NB4 (cell line): ENCODE measurements at places on chromosomes 6 and 20.

DNA sequence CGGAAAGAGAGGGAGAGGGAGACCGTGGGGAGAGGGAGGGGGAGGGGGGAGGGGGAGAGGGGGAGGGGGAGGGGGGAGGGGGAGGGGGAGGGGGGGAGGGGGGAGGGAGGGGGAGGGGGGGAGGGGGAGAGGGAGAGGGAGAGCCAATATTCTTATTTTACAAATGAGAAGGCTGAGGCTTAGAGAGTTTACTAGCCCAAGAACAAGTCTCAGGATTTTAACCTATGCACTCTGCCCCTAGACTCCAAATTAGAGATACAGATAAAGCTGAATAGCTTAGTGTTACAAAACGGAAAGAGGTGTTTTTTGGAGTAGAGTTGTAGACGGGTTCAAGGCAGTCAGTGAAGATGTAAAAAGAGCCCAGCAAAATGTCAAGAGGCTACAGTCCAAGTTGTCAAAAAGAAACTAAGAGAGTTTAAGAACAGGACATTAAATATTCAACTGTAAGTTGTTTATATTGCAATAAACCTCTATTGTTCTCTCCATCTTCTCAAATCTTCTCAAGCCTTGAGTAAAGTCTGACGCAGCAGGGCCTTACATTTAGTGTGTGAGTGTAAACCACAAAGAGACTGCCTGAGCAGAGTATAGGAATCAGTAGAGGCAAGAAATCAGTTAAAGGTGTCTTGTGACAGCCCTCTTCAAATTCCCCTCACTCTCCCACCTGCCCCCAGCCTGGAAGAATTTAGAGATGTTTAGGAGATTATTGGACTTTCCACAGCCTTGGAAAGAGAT lies 34.9 kb upstream of the AKIRIN2 start:
- no peak for DNase-seq

GRCh38 chr6:107473660-107474059 lies 14.3 kb upstream of the PDSS2 start:
- no peak for DNase-seq

- DNase-seq, result no peak
Measured at GRCh38 chr6:108673602-108674001, 112.9 kb downstream of the FOXO3 start.

DNA sequence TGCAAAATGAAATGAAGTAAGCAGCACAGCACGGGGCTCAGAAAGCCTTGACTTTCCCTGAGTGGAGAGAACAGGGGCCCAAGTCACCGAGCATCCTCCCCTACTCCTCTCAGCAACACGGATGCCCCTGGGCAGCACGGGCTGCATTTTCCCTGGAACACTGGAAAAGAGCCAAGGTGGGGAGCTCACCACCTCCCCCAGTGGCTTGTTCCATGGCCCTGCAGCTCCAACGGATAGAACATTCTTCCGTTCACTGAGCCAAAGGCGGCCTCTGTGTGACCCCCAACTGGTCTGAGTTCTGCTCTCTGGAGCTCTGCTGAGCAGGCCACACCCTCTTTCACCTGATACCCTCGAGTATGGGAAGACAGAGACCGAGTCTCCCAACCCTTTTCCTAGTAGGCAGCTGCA lies 20.8 kb upstream of the EMILIN3 start:
- no peak for DNase-seq

DNA sequence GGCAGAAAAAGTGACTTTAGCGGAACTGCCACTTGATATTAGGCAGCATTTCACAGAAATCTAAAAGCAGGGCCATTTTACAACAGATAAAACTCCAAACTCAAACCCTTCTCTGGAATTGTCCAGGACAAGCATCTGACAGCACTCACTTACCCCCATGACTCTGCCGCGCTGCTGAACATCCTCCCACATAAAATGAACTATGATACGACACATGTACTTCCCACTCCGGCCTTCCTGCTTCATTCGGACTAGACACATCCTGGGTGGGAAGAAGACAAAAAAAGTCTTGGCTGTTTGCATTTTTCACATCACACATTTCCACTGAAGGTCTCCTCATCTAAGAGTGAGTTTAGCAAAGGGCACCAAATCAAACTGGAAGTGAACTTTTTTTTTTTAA lies 54.8 kb upstream of the FAM83C start:
- DNase-seq, result no peak

DNA sequence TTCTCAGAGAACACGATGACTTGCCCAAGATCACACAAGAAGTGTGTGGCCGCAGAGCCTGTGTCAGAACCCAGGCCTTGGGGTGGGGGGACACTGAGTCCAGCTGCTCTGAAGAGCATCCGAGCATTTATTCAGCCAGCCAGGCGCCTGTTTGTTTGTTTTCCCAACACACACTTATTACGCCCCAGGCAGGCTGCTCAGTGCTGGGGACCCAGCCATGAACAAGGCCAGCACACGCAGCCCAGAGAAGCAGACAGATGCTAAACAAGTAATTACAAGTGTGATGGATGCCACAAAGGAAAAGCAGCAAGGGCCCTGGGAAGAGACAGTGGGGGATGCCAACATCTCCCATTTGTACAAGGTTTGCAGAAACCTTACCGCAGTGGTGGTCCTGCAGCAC lies 19.4 kb upstream of the SIRPA start:
- no peak for DNase-seq

DNA sequence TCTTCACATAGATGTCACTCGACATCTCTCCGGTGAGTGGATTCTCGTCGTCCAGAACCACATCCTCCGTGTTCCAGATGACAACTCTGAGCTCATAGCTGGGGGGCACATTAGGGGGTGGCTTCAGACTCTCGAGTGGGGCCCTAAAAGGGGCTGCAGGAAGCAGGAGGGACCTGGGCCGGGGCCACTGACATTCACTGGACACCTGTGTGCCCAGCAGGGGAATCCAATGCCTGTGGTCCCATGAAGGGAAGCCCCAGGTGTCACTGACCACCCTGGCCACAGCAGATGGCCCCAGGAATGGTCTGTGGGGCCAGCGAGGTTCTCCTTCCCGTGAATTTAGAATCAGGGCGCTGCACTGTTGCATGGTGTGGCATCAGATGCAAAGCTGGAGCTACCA lies 18.7 kb downstream of the ERGIC3 start:
- DNase-seq, result no peak

GRCh38 chr20:23046431-23046830 lies 3.0 kb downstream of the THBD start:
- peak; percentile 49 for DNase-seq

DNA sequence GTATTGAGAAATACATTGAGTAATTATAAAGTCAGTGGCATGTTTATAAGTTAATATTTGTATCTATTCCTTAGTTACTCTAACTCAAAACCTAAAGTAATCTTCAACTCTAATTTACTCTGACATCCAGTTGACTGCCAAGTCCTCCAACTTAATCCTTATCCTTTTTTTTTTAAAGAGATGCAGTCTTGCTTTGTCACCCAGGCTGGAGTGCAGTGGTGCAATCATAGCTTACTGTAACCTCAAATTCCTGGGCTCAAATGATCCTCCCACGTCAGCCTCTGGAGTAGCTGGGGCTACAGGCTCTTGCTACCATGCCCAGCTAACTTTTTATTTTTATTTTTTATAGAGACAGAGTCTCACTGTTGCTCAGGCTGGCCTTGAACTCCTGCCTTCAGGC lies 24.4 kb downstream of the PTPN1 start:
- DNase-seq, result peak; percentile 31

GRCh38 chr6:32427934-32428474 lies 11.7 kb upstream of the HLA-DRA start:
- no peak for DNase-seq

GRCh38 chr6:152308306-152308705 lies 328.9 kb downstream of the SYNE1 start:
- DNase-seq, result no peak

DNA sequence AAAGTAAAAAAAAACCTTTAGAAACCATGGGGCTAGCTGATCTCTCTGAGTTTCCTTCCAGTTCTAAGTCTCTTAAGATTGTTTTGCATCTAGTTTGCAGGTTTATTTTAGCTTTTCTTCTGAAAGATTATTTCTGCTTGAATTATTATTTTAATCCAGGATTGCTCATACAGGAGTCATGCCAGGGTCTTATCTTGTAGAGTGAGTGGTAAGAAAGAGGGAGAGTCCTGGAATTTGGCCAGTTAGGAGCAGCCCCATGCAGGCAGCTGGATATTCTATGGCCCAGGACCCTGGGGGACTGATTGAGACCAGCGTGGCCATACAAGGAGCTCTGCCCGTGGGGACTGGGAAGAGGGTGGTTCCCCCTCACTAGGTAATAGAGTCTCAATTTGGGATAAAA lies 178.9 kb upstream of the HEY2 start:
- no peak for DNase-seq

DNA sequence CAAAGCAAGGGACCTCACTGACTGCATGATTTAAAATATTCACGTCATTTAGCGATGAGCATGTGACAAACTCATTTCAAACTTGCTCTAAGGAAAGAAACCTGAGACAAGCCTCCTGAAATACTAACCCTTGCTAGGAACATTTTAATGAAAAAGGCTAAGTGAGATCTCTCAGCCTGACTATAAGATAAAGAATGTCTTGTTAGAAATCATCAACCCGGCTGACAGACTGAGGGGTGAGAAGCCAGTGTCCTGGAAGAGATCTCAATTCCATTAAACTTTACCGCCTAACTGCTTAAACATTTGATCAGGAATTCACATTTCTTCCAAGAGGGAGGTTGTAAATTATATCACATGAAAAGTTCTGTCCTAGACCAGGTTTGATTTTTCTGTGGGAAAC lies 274.8 kb upstream of the EXOC2 start:
- DNase-seq, result no peak

DNA sequence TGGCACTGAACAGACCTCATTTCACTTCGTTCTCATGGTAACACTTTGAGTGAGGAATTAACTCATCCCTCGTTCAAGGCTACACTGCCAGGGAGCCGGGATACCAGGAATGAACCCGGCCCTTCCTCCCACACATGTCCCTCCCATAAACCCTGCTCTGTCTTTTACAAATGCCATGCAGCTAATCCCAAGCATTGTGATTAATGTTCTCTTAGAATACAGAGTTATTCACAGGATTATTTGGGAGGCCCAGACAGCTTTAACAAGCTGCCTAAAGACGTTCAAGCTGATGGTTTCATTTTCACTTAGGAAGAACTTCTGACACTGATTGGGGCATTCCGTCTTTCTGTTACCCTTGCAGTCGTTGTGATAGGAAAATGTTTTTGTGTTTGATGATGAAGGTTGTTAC lies 42.5 kb upstream of the CD83 start:
- DNase-seq, result no peak

DNA sequence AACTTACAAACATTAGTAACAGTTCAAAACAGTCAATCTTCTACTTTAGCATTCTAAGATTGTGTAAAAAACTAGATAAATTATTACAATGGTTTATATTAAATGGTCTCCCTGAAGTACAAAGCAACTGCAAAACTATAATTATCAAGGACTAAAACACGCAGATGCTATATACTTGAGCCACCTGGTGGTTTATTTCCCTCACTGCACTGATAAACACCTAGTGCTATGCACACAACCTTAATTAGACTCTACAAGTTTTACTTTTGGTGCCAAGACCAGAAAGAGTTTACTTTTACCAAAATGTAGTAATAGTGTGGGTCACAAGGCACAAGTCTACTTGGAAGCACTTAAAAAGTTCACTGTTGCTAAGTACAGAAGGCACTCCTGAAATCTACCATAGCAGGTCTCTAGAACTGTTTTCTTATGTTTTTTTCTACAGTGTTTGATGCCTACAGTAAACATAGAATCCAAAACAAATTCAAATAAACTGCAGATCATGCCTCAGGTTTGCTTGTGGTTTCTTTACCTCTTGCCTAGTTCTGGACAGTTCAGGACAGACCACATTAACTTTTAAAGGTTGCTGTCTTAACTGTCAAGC lies 49.2 kb downstream of the GMDS start:
- DNase-seq, result peak; percentile 62

DNA sequence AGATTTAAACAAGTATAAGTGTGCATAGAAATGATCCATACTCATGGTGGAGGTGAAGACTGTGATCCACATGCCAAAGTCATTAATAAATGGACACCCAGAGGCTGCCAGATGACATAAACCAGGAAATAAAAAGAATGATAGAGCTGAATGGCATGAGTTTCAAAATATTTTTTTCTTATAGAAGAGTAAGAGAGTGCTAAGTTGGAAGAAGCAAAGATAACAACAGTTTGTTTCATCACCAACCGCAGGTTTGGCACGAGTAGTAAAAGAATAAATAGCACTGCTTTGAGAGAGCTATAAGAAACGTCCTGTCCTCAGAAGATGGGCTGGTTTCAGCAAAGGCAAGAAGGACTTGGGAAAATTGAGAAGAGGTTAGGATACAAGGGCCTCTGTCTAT lies 246.9 kb downstream of the UBE3D start:
- no peak for DNase-seq

- no peak for DNase-seq
Measured at GRCh38 chr6:150128425-150128824, 14.4 kb upstream of the PPP1R14C start.
